ENCODE measurements at places on chromosomes 12 and 14.

DNA sequence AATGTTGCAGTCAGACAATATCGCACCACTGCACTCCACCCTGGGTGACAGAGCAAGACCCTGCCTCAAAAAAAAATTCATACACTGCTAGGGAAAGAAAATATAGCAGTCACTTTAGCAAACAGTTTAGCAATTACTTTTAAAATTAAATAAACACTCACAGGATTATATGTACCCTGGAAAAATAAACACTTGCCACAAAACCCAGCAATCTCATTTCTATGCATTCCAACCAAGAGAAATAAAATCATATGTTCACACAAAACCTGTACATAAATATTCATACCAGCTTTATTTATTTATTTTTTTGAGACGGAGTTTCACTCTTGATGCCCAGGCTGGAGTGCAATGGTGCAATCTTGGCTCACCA, 20.2 kb downstream of the ATXN2 start:
- ATAC-seq: no peak

GRCh38 chr14:23147676-23148075, 28.6 kb upstream of the CEBPE start:
- ATAC-seq: no peak

- ATAC-seq: no peak
These were observed 22.2 kb downstream of the GRIN2B start for GRCh38 chr12:13959131-13959723.

- ATAC-seq: peak; percentile 71
These were observed 7.9 kb upstream of the GPRC5A start for GRCh38 chr12:12883369-12884001.

All from esophagus mucosa (tissue), 1 donor.